Left renal pelvis (tissue), 4 donors: ENCODE measurements at places on chromosomes 4 and X. TPM values are rescaled to one million over a fixed set of nuclear protein-coding genes. Genes with fewer than 3 reads are reported as not detected.

MAGEA2B gene
- not detected for polyA plus RNA-seq

ZCCHC18 gene
- polyA plus RNA-seq = 4.9 TPM

NPNT gene
- 202 TPM for polyA plus RNA-seq

SHISA3 gene
- 139 TPM for polyA plus RNA-seq

VCX3B gene
- polyA plus RNA-seq = 0.27 TPM
